NCI-H1930 (cell line): ENCODE measurements at places on chromosomes 1 and 21.
A peak's percentile ranks its signal among the peaks of the same experiment; 100 is the strongest.

- no peak for DNase-seq
Measured at GRCh38 chr1:7009741-7010525, 224.7 kb downstream of the CAMTA1 start.

- DNase-seq, result peak; percentile 95
Measured at GRCh38 chr1:156659988-156660751, 17.0 kb downstream of the NES start.

DNA sequence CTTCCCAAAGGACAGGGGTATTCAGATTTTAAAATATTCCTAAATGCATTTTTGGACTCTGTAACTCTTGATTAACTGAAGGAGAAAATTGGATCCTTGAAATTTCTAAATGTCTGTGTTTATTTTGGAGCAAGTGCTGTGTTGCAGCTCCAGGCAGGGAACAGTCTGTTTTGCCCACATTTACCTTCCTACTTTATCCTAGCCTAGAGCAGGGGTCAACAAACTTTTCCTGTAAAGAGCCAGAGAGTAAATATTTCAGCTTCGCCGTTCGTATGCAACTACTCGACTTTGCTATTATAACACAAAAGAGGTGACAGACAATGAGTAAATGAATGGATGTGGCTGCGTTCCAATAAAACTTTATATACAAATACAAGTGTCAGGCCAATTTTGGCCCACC is 402.2 kb downstream of the GPATCH2 start:
- DNase-seq, result no peak

DNA sequence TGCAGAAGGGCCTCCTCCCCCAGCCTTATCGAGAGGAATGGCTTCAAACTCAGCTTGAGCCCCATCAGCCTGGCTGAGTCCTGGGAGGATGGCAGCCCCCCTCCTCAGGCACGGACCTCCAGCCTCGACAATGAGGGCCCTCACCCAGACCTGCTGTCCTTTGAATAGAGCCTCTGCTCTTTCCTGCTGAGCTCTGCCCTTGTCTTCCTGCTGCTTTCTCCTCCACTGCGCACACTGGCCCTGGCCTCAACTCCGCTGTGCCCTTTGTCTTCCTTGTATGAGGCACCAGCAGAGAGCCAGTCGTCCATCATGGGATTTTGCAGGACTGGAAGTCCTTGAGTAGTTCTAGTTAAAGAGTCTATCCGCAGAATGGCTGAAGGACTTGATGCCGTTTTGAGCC is 2.0 kb downstream of the C1orf226 start:
- no peak for DNase-seq

GRCh38 chr1:184906761-184907160 is 67.5 kb downstream of the NIBAN1 start:
- no peak for DNase-seq

- DNase-seq, result no peak
Measured at GRCh38 chr1:25126562-25126961, 105.7 kb downstream of the SYF2 start.

GRCh38 chr1:193457676-193458075 is 271.3 kb upstream of the B3GALT2 start:
- DNase-seq, result no peak

GRCh38 chr1:151935154-151935553 is 25.8 kb upstream of the THEM4 start:
- no peak for DNase-seq

DNA sequence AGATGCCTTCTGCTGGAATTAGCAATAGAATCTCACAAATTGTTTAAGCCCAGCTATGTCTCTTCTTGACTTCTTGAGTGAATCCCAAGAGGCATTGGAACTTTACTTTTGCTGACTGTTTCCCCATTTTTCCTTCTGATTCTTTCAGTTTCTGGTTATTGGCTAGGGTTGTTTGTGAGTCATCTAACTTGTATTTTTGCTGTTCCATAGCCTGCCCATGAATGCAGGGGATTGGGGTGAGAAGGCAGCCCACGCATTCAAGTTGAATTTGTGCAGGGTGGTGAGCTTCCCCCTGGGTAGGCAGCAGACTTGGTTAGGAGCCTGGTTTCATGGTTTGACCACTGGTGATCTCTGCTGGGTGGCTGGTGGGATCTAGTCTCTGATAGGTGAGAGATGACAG is 10.4 kb upstream of the KLF17 start:
- no peak for DNase-seq

- DNase-seq, result no peak
Measured at GRCh38 chr1:186271032-186271431, 104.0 kb downstream of the TPR start.

GRCh38 chr1:84496498-84496897 is 9.7 kb upstream of the SPATA1 start:
- no peak for DNase-seq

- DNase-seq, result no peak
Measured at GRCh38 chr21:18832950-18833349, 429.4 kb upstream of the TMPRSS15 start.

- DNase-seq, result no peak
Measured at GRCh38 chr1:183932412-183932811, 105.1 kb downstream of the COLGALT2 start.

- DNase-seq, result no peak
Measured at GRCh38 chr1:12620488-12620865, 2.5 kb upstream of the DHRS3 start.

- no peak for DNase-seq
Measured at GRCh38 chr21:18893406-18893805, 489.8 kb upstream of the TMPRSS15 start.

- DNase-seq, result no peak
Measured at GRCh38 chr1:69919922-69920273, 285.5 kb downstream of the LRRC40 start.

- DNase-seq, result no peak
Measured at GRCh38 chr1:3367376-3367775, 87.1 kb upstream of the ARHGEF16 start.

DNA sequence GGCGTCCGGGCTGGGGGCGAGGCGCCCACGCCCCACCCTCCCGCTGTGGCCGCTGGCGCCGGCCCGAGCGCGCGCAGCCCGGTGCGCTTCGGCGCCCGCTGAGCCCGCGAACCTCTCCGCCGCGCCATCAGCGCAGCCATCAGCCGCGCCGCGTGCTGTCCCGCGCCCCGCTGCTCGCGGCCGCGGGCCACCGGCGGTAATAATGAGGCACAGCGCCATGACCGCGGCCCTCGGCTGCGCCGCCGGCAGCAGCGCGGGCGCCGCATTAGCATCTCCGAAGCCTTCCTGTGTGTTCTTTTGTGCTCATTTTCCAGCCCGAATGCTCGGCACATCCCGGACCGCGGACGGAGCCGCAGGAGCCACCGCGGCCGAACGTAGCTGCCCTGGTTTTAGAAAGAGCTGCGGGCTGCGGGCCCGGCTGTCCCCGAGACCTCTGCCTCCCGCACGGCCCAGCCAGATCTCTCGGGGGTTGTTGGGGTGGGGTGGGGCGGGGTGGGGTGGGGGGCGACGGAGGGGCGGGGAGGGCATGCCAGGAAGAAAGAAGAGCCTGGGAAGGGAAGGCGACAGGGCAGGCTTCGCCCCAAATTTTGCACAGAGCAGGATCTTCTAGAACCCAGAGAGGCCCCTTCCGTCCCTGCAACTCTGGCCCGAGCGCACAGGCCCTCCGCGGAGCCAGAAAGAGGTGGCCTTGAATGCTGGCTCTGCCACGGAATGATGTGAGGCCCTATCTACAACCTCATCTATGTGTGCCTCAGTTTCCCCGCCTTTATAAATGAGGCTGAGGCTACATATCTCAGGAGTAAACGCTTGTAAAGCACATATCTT is 55.3 kb downstream of the RRAGC start:
- DNase-seq, result no peak

DNA sequence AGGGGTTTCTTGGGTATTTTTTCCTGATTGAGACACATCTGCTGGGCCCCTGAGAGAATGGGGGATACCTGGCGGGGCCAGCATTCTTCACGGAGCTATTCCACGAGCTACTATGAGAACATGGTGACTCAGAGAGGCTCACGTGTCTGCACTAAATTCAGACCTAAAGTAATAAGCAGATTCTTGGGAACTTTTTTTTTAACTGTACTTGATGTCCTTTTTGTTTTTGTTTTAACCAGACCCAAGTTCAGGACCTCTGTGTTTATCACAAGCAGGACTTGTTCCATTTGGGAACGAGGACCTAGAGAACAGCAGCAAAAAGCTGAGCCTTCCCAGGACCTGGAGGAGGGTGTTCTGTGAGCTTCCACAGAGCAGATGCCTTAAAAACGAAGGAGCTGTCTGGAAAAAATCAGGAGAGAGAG is 44.0 kb downstream of the EVA1C start:
- no peak for DNase-seq

DNA sequence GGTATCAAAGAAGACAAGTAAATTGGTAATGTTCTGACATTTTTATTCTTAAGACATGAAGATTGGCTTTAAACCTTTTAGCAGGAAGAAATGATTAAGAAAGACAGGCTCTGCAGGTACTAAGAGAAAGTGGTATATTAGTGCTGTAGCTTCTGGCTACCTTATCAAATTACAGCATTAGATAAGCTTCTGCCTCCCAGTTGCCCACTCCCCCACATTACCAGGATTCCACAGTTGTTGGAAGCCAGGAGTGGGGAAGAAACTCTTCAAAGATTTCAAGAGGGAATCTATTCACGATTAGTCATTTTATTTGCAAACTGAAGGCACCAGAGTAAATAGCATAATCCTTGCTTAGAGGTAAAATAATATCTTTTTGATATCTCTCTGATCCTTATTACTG is 274.9 kb downstream of the LMO4 start:
- DNase-seq, result no peak

DNA sequence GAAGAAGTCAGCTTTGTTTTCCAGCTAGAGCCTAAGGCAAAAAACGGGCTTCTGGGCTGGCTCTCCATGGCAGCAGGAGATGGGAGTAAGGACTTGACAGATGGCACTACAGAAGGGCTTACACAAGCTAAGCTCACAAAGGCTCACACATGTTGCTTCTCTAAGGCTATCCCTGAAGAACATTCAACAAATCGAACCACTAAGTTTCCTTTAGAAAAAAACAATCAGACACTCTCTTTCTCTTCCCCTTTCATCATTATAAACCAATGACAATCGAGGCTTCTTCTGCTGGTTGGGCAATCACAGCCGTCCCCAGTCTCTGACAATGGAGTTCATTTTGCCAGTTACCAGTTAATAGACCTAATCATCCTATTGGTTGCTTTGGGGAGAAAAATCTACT is 40.5 kb downstream of the TRIT1 start:
- DNase-seq, result no peak

- DNase-seq, result no peak
Measured at GRCh38 chr1:1437033-1437903, 1.8 kb downstream of the VWA1 start.

DNA sequence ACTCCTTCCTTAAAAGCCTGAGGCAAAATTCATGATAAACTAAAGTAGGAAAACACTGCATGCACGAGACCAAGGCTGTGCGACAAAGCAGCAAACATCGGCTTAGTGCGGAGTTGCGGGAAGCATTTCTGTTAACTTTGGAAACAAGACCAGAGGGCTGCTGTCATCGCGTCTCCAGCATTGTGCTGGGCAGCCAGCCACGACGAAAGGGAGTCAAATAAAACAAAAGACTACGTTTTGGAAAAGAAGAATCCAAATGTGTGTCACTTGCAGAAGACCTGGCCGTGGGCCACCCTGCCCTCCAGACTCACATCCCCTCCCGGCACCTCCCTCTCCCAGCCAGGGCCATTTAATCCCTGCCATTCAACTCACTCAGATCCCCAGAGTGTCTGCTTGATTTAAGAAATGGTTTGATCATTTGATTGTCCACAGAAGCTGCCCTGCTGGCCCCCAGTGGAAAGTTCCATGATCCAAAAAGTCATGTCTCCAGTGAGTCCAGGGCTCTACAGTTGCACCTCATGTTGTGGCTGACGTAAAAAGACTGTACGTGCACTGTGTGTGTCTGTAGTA is 2.4 kb upstream of the KRTAP10-11 start:
- DNase-seq, result no peak

- no peak for DNase-seq
Measured at GRCh38 chr1:78045926-78046778, at the start of gene GIPC2. Gene GIPC2, plus strand, starts transcription at chr1:78045966. Its CDS starts 129 bp downstream, at chr1:78046095.

- DNase-seq, result no peak
Measured at GRCh38 chr1:31871703-31872102, 55.9 kb upstream of the SPOCD1 start.

GRCh38 chr1:170707959-170708655 is 44.2 kb downstream of the PRRX1 start:
- DNase-seq, result no peak

GRCh38 chr1:96361271-96361856 is 360.2 kb upstream of the PTBP2 start:
- no peak for DNase-seq

- DNase-seq, result no peak
Measured at GRCh38 chr21:41660748-41661147, 106.1 kb downstream of the RIPK4 start.

DNA sequence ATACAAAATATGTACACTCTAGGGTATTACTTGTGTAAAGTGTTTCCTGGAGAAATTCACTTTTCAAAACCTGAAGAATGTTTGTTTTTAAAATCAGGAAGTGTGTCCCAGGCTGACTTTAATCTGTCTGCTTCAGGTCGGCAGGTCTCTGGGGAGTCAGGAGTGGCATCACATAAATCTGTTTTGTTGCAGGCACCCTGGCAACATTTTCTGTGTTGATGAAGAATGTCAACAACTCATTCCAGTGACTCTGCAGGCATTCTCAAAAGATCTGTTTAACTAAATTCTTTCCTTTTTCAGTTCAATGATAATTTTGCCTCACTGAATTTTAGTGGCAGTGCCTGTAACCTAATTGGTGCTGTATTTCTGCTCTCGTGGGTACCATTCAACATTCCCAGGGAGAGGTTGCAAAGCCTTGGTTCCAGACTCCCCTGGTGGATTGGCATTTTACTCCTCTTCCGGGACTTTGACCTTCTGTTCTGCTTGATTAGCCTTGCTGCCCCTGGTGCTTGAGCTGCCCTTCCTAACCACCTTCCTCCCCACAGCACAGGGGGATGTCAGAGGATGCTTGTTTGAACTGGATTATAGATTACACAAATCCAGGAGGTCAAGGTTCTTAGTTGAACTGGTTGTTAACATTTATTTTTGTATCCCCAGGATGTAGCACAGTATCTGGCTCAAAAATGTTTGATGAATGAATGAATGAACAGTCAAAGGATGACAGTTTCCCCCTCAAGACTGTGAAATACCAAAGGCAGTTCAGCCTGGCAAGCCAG is 55.4 kb upstream of the LPGAT1 start:
- no peak for DNase-seq

- no peak for DNase-seq
Measured at GRCh38 chr1:228279722-228280105, 71.9 kb downstream of the OBSCN start.

GRCh38 chr1:184388319-184388889 is 1.6 kb downstream of the C1orf21 start:
- DNase-seq, result no peak

DNA sequence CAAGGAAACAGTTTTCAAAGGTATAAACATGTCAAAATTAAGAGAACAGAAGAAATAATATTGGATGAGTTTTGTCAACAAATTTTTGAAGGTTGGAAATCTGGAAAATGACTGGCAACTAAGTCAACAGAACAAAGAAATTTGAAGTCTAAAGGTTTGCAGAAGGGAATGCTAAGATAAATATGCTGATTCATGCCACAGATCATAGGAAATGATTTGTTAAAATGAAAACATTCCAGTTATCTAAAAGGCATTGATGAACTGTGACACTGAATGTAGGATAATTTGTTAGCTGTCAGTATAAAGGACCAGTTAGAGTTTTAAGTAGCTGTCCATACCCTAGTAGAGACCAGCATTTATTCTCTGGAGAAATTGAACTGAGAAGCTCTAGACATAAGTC is 157.9 kb upstream of the CHRM3 start:
- no peak for DNase-seq

GRCh38 chr1:59427155-59427554 is 130.3 kb downstream of the FGGY start:
- DNase-seq, result no peak

GRCh38 chr1:147717051-147717705 is 43.2 kb downstream of the GJA5 start:
- no peak for DNase-seq

- DNase-seq, result no peak
Measured at GRCh38 chr1:4553761-4554160, 100.6 kb upstream of the AJAP1 start.
